EL (cell line): ENCODE measurements at places on chromosomes 7 and 10.

DNA sequence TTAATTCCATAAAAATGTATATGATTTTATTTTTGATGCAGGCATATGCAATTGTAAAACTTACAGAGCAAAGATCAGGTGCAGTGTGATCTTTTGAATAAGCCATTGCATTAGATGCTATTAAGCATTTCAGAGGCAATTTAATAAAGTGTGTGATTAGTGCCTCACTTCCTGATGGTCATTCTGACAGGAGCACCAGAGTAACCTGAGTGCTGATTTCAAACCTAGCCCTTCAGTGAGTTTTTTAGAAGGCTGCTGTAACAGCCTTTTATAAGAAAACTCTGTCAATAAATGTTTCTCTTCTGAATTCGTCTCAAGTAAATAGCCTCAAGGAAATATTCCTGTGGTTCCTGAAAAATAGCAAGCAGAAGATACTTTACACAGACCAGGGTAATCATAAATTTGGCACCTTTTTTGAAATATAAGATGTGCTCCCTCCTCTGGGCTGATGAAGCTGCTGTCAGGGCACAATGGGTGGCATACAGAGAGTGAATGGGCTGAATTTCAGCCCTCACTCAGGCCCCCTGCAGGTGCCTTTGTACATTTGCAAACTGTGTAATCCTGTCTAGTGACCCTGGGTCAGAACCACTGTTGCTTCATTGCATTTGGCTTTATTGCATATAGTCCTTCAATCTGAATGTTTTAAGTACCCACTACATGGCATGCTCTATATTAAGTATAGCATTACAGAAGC is 193.7 kb upstream of the CSTF2T start:
- DNase-seq = peak; percentile 4

DNA sequence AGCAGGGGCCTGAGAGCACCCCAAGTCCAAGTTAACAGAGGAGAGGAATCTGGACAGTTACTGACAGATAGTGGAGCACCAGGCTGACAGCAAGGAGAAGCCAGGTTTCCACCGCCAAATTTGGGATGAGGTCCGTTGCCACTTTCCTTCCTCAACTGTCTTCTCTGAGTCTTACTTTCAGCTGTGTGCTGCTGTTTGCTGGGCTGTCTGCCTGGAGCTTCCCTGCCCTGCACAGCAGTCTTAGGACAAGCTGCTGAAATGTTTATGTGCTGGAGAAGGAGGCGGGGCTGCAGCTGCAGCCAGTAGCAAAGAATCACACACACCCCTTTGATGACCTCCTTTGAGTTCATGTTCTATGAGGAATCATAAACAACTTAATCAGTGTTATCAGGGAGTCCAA is 17.4 kb upstream of the CYP3A7 start:
- no peak for DNase-seq

DNA sequence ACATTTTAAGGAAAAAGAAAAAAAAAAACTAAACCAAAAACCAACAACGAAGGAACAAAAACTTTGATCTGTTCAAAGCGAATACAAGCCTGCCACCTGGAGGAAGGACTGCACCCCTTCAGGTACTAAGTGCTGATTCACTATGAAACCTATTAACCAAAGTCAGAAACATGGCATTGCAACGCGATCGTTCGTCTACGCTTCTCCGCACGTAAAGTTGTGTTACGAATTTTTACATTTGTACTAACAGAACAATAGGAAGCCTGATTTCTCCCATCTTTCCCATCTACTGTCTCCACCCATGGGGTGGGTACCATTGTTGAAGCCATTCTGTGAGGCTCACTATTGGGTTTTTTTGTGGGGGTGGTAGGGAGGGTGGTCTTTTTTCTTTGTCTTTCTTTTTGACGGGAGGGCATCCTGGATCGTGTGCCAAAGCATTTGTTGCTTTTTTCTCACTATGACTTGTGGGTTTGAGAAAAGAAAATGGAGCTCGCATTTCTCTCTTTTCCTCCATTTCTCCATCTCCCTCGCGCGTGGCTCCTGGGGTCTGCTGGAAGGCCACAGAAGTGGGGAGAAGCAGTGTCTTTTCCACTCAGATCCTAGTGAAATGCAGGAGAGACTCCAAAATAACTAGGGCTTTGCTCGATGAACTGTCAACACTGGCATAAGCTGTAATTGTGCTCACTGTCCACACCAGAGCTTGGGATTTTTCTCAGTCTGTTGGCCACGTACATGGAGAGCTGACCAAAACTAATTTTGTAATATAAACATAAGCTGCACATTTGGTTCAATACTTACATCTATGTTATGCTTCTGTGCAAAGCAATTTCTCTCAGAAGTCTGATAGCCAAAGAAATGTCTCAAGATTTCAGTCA is 100.9 kb upstream of the YAE1 start:
- DNase-seq = peak; percentile 45

DNA sequence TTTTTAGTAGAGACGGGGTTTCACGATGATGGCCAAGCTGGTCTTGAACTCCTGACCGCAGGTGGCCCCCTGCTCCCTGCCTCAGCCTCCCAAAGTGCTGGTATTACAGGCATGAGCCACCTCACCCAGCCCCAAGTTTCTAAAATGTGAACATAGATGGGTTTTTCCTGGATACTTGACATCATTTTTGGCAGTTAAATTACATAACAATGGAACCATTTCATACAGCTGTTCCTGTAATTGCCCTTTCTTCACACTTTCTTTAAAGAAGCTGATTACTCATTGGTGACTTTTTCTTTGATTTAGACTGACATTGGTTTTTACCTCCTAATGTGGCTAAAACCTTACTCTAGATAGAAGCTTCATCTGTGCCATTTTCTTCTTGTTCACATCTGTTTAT is 5.9 kb downstream of the ZKSCAN1 start:
- DNase-seq = no peak

GRCh38 chr10:7944215-7944480 is 110.3 kb upstream of the GATA3 start:
- no peak for DNase-seq

- DNase-seq = no peak
Observed at GRCh38 chr10:95691281-95691680, 2.4 kb downstream of the TCTN3 start.

GRCh38 chr10:120945182-120945581 is 94.0 kb downstream of the WDR11 start:
- no peak for DNase-seq

DNA sequence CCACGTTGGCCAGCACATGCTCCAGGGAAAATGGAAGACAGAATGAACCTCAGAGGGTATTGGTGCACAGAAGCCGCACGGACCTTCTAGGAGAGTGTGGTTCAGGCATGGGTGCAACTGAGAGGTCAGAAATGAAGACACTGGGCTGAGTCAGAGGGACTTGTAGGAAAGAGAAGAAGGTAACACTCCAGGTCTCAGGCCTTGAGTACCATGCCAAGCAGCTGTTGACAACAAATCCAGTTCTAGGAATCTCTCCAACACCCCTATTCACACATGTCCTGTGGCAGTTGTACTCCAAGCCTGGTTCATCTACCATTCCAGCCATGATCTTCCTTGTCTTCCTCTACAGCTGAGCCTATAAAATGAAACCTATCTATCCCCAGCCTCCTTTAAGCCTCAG is 251.6 kb downstream of the USP6NL start:
- no peak for DNase-seq

GRCh38 chr10:59817773-59818172 is 64.5 kb upstream of the MRLN start:
- DNase-seq = peak; percentile 4
